ENCODE measurements at places on chromosomes 7 and 10. TPM values are rescaled to one million over a fixed set of nuclear protein-coding genes. Genes with fewer than 3 reads are reported as not detected.

Gene ABCB1
- 12.8 TPM for total RNA-seq

Gene CNNM1
- 0.64 TPM for total RNA-seq

Gene GPR146
- total RNA-seq, result 56.8 TPM

Gene CALML5
- not detected for total RNA-seq

Gene TRIM50
- 1.4 TPM for total RNA-seq

Gene CAMK2B
- total RNA-seq, result 2.0 TPM

DNA sequence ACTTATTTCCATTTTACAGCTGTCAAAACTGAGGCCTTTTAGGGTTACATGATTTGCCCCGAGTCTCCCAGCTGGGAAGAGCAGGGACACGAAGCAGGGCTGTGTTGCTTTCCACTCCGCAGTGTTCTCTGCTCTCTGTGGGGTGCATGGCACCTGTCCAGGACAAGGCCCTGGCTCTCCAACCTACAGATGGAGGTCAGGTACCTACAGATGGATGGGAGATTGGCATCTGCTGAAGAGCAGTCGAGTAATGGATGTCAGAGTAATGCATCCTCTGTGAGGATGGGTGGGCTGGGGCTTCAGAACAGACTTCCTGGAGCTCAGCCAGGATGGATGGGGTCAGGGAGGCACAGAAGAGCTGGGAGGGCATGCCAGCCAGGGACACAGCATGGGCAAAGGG lies 85.0 kb downstream of the EMX2 start:
- H3K27ac ChIP-seq, result no peak overlapping the region
- H3K4me3 ChIP-seq, result no peak overlapping the region
- no peaks in the 10 kb centered on the region for H3K36me3 ChIP-seq
- H3K27me3 ChIP-seq, result no peaks in the 10 kb centered on the region
- H3K4me1 ChIP-seq, result no peaks in the 10 kb centered on the region

DNA sequence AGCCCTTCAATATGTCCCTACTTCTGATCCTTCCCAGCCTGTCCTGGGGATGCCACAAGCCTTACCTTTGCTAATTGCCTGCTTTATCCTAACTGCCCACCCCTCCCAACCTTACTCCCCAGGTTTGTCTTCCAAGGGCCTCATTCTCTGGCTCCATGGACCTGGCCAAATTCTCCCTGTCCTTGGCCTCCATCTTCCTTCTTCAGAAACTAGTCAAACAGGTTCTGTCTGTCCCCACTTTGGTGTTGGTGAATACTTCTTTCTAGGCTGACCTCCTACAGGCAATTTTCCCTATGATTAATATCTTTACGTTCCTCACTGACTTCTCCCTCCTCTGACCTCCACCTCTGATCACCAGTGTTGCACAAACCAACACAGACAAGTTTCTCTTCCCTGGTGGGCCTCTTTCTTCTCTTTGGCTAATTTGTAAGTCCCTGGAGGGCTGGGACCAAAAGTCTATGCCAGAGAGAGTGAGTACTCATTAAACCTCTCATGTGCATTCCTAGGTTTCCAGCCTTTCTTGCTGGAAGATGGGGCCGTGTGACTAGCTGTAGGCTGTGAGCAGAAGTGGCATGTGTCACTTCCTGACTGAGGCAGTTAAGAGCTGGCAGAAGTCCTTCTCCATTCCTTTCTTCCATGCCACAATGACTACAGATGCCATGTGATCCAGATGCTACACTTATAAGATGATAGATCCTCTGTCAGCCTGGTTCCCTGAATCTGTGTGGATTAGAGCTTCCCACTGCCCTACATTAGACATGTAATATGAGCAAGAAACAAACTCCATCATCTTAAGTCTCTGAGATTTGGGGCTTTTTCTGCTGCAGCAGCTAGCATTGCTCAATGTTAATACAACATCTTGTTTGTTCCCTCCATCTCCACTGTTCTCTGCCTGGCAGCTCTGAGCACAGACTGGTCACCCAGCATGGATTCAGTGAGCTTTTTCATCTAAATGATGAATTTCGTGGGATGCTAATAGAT lies 382.7 kb downstream of the RPS24 start:
- H3K27me3 ChIP-seq, result no peaks in the 10 kb centered on the region
- H3K27ac ChIP-seq, result peak overlapping the region; percentile 58
- no peak overlapping the region for H3K4me3 ChIP-seq
- H3K36me3 ChIP-seq, result no peaks in the 10 kb centered on the region

- DNase-seq, result no peak
- H3K27me3 ChIP-seq, result no peaks in the 10 kb centered on the region
- H3K27ac ChIP-seq, result peak overlapping the region; percentile 96
- H3K4me3 ChIP-seq, result peak overlapping the region; percentile 98
Observed at GRCh38 chr10:97332591-97333350, 1.8 kb downstream of the FRAT2 start.

DNA sequence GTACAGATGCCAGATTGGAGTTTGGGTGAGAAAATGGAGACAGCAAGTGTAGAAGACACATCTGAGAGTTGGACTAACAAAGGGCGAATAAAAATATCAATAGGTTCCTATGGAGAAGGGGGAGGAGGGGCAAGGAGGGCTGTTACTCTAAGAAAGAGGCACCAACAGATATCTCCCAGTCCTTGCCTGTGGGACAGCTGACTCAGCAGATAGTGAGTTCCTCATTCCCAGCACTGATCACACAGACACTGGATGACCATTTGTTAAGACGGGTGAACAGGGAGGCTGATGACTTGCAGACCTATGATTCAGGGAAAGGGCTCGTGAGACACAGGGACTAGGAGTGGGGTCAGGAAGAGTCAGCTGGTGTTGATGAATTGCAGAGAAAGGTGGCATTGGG lies 5.7 kb upstream of the PRR15 start:
- no peak overlapping the region for H3K4me3 ChIP-seq
- H3K4me1 ChIP-seq, result no peaks in the 10 kb centered on the region
- H3K36me3 ChIP-seq, result no peaks in the 10 kb centered on the region

DNA sequence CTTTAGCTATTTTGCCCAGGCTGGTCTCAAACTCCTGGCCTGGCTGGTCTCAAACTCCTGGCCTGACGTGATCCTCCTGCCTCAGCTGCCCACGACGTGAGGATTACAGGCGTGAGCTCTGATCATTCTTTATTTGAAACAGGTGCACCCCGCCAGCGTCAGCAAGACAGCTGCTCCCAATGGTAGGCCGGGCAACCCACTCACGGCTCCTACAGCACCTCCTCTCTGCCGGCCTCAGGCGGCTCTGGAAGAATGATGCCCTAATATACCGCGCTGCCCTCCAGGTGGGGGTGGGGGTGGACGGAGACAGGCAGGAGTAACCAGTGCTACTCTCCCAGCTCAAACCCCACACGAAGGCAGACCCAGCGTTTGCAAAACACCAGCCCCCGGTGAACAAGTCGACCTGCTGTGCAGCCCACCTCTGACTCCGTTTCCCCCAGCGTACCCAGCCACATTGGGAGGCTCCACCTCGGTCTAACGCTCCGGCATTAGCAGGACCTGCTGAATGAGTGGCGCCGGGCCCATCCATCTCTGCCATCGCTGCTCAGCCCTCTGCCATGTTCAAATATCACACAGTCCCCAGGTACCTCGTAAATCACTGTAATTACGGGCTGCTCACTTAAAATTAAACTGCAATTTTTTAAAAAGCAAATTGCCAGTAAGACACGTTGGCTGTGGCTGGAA lies 148.6 kb downstream of the ELFN1 start:
- no peaks in the 10 kb centered on the region for H3K27me3 ChIP-seq
- no peak overlapping the region for H3K4me3 ChIP-seq
- no peaks in the 10 kb centered on the region for H3K36me3 ChIP-seq
- H3K4me1 ChIP-seq, result no peaks in the 10 kb centered on the region

DNA sequence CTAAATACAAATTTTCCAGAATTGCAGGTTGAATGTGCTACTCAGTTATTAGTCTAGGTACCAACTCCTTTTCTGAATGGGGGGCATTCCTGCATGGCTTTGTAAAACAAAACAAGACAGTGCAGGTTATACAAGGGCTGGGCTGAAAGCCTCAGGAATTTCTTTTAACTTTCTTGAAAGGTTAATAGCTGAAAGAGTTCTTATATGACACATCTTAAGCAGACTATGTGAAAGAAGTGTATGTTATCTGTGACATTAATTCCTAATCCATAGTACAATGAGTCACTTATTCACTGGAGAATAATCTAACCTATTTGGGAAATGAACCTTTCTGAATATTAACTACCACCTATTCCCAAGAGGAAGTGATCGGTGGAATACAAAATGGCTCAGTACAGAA lies 115.6 kb upstream of the FAM133B start:
- H3K27ac ChIP-seq, result peak overlapping the region; percentile 64
- no peak for DNase-seq
